ENCODE measurements at places on chromosomes 3 and 15. TPM values are rescaled to one million over a fixed set of nuclear protein-coding genes. Genes with fewer than 3 reads are reported as not detected.

DNA sequence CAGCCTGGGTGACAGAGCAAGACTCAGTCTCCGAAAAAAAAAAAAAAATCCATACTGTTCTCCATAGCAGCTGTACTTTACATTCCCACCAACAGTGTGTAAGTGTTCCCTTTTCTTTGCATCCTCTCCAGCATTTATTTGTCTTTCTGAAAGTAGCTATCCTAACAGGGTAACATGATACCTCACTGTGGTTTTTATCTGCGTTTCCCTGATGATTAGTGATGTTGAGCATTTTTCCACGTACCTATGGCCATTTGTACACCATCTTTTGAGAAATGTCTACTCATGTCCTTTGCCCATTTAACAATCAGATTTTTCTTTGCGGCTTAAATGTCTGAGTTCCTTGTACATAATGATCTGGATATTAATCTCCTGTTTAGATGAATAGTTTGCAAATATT, 119.3 kb downstream of the RFX7 start:
- DNase-seq, result no peak

DNA sequence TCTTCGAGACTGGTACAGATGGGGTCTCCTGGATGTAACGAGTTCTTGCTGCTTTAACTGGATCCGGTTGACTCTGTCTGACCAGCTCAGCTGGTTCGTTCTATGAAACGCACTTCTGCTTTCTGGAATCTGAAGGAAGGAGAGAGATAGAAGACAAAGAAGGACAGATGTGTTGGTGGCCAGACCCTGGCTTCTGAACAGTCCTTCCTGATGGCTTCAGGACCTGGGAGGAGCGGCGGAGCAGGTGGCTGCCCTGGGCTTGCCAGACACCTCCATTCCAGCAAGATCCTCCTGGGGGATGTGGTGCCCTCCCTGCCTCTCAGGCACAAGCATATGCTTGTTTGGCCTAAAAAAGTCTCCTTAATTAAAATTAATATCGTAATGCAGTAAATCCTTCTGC, 99.9 kb downstream of the APBA2 start:
- DNase-seq, result no peak

GRCh38 chr3:100150473-100150872, 36.2 kb upstream of the FILIP1L start:
- peak; percentile 84 for DNase-seq

NR1I2 gene
- 0.33 TPM for polyA plus RNA-seq

SI gene
- not detected for polyA plus RNA-seq

GRCh38 chr3:99475229-99475628, 163.2 kb upstream of the COL8A1 start:
- DNase-seq, result no peak

DNA sequence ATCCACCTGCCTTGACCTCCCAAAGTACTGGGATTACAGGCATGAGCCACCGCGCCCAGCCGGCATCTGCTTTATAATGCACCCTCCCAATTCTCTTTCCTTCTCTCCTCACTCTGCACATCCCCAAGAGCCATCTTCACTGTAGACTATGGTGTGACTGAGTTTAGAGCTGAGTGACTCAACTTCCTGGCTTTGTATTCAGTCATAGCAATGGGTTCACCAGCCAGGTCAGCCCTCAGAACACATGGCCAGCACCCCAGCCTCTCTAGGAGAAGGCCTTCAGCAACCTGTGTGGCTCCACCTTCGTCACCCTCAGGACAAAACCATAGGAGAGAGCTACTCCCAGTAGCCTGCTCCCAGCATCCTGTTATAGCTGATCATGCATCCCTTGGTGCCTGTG, 33.0 kb downstream of the ARID3B start:
- DNase-seq, result no peak

Measured in forelimb muscle (tissue), 1 donor.